ENCODE measurements at places on chromosomes 4 and X.

DNA sequence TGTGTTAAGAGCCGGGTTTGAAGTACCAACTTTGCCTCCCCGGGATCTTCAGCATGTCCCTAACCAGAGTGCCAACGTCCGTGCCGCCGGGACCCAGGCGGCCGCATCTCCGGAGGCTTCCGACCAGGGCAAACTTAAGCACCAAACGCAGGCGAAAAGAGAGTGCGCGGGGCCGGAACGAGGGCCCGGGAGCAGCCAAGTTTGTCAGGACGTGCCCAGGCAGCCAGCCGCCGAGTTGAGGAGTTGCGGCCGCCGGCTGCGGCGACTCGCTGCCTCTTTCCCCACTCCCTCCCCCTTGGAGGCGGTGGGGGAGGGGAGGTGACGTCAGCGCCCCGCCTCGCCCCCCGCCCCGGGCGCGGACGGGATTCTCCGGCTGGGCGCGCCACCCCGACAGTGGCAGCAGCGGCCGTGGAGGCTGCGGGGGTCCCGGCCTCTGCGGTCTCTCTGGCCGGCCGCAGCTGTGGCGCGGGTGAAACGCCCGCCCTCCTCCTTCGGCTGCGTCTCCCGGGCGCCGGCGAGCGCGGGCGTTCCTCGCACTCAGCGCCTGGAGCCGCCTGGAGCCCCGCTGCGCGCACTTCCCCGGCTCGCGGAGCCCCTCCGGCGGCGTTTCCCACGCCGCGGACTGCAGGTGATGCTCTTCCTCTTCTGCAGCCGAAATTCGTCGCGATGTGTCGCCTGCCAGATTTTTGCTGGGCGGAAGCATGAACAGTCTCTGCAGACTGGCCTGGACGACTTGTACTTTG, 2.9 kb upstream of the FAT1 start:
- no peak for DNase-seq

GRCh38 chr4:119647558-119647957, 19.0 kb upstream of the PDE5A start:
- no peak for DNase-seq

GRCh38 chrX:24506082-24506481, 41.0 kb downstream of the PDK3 start:
- DNase-seq = no peak

GRCh38 chr4:24116107-24116506, 226.3 kb upstream of the PPARGC1A start:
- DNase-seq = no peak

DNA sequence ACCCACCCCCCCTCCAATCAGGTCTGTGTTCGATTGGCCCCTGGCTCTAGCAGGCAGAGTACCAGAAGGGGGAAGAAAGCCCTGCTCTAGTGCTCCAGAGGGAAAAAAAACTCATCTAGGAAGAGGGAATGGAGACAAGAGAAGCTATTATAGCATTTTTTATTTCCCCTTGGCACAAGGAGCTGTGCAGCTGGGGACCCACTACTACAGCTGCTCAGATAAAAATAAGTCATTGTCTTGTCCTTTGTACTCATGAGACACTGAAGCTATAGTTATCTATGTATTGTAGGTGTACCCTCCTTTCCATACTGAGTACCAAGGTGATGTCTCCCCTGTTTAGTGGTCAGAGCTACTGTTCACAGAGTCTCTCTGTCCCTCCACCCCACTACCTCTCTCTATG, 14.3 kb downstream of the CCDC160 start:
- no peak for DNase-seq

GRCh38 chr4:4859325-4859798, at the start of gene MSX1:
MSX1 (plus strand) TSS chr4:4859665; CDS start chr4:4859900, 235 bp downstream.
- DNase-seq = no peak
